ENCODE measurements at places on chromosomes 2 and 18.

DNA sequence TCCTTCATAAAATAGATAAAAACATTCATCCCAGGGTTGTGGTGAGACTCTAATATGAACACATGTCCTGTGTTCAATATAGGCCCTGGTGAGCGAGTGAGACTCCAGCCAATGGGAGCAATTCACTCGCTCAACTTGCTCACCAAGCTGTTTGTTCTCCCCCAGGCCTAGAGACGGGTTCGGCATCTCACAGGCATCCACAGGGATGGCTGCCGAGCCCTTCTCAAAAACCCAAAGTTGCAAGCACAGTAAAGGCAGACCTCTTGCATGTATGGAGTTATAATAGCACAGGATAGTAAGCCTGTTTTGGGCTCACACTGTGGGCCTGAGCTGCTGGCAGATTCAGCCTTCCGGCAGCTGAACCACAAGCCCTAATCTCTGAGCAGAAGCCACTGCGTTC lies 15.7 kb downstream of the PARD6G start:
- DNase-seq, result no peak

DNA sequence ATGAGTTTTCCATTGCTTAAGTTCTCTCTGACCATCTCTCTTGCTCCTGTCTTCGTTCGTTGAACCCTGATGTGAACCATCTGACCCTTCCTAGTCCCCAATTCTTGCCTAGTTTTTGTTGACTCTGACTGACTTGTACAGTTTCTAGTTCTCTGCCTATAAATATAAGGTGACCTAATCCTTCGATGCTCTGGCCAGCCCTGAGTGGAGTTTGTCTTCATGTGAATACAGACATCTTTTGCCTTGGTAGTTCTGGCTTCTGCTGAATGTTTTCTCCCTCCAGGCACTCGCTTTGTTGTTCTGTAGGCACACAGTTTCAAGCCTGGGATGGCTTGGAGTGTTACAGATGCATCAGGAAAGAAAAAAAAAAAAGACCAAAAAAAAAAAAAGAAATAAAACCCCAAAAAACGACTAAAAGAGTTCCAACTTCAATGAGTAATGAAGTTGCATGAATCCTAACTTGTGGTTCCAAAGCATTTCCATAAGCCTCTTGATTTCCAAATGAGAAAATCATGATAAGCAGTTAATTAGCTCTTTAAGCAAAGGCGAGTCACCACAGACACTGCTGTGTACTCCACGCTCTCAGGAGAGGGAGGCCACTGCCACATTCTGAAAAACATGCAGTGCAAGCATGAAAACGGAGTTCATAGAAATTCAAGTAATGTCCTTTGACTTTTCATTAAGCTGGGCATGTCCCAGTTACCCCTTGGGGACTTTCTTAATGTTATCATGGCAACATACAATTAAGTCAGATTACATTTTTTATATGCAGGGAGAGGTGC lies 165.2 kb downstream of the TDRD15 start:
- DNase-seq, result no peak

DNA sequence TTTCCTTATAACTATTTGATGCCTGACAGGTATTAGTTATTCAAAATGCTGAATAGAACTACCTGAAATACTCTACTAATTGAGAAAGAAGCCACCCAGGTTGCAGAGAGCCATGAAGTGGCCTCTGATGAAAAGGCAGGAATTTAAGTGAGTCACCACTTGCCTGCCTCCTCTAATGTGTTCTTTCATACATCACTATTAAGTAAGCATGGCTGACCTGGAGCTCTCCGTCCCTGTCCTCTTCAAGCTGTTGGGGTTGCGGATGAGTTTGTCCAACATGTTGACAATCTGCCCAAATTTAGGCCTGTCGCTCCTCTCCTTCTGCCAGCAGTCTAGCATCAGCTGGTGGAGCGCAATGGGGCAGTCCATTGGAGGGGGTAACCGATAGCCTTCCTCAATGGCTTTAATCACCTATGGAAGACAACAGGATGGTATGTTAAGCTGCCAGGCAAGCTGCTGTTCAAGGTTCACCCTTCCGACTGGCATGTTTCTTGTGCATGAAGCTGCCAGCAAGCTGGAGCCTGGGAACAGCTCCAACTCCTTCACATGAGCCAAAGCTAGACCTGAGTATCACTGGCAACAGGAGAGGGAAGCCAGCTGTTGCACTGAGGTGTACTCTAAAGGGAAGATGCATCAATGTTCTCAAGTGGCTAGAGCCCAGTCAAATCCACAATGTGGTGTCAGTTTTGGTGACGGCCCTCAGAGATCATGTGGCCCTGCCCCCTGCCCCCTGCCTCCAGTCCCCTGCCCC lies 142.2 kb downstream of the EPHA4 start:
- no peak for DNase-seq

DNA sequence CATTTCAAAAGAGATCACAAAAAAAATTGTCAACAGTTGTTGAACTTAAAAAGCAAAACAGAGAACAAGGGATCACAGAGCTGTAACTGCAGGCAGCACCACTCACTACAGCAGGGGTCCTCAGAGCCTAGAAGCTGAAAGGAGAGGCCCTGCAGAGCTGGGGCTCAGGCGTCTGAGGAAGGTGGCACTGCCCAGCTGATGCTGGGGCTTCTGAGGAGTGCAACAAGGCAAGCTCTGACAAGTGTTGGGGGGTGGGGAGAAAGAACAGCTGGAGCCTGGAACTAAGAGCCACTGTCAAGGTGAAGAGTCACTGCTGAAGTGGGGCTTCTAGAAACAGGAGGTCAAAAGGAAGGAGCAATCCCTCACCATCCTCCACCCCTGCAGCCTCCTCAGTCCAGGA lies 46.2 kb downstream of the FTCDNL1 start:
- no peak for DNase-seq
